T47D (cell line): ENCODE measurements at places on chromosomes 11 and 22.
A peak's percentile ranks its signal among the peaks of the same experiment; 100 is the strongest.

GRCh38 chr22:39535357-39535725 is 2.8 kb upstream of the RPS19BP1 start:
- DNase-seq, result no peak

- no peak for DNase-seq
These were observed 27.9 kb downstream of the LINC01488 start for GRCh38 chr11:69509381-69509780.

DNA sequence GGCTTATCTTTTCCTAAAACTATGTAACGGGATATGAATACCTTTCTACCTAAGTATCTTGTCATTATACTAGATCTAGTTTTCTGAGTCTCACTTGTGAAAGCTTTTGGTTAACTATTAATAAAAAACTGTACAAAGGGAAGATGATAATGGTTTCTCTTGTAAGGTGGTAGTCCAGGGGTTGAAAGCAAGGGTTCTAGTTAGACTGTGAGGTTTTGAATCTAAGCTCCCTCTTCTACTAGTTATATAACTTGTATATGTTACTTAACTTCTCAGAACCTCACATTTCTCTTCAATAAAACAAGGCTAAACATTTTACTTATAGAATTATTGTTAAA is 54.3 kb downstream of the ARHGEF12 start:
- no peak for DNase-seq

- no peak for DNase-seq
These were observed 99.8 kb upstream of the NECTIN1 start for GRCh38 chr11:119828819-119829218.

GRCh38 chr11:73916435-73916834 is 34.4 kb upstream of the DNAJB13 start:
- no peak for DNase-seq

DNA sequence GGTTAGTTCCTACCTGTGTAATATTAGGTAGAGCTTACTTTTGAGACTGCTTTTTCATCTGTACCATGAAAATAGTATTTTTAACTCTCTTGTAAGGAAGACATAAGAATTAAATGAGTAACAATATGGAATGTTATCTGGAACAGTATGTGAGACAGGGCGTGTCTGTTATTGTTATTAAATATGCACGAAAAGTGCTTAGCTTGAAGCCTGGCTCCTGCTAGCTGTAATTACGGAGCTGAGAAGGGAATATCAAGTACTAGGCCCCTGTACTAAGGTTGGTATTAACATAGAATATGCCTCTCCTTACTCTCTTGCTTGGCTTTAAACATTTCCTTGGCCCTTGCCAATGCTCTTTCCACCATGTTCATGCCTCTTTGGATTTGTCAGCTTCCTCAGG is 194.0 kb downstream of the FAM76B start:
- no peak for DNase-seq

- DNase-seq, result peak; percentile 43
These were observed at the start of gene HOATZ for GRCh38 chr11:111514216-111515031. Gene HOATZ, plus strand, starts transcription at chr11:111514778. Its CDS starts 7 bp downstream, at chr11:111514785.

DNA sequence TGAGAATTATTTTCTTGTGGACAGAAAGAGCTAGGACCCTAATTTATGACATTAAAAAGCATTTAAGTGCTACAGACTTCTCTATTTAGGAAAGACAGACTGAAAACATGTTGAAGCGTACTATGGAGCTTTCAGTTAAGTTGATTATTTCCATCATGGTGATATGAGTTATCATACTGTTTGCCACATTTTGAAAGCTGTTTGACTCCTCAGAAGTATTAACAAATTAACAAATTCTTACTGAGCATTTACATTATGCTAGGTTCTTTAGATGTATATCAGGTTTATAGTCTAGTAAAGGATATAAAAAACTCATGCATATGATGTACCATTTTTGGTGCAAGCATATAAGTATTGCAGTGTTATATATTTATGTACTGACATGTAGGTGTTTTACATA is 50.1 kb downstream of the ARHGEF12 start:
- no peak for DNase-seq

DNA sequence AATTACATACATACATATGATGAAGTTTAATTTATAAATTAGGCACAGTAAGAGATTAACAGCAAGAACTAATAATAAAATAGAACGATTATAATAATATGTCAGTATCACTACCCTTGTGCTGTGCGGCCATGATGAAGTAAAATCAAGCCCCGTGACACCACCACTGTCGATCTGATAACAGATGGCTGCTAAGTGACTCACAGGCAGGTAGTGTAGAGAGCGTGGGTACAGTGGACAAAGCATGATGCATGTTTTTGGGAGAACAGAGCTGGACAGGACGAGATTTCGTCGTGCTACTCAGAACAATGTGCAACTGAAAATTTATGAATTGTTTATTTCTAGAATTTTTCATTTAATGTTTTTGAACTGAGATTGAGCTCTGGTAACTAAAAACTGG is 108.4 kb upstream of the TIMP3 start:
- no peak for DNase-seq

- peak; percentile 36 for DNase-seq
These were observed 56.4 kb upstream of the CD44 start for GRCh38 chr11:35082321-35083180.

GRCh38 chr11:93908689-93909088 is 58.3 kb upstream of the VSTM5 start:
- peak; percentile 53 for DNase-seq

DNA sequence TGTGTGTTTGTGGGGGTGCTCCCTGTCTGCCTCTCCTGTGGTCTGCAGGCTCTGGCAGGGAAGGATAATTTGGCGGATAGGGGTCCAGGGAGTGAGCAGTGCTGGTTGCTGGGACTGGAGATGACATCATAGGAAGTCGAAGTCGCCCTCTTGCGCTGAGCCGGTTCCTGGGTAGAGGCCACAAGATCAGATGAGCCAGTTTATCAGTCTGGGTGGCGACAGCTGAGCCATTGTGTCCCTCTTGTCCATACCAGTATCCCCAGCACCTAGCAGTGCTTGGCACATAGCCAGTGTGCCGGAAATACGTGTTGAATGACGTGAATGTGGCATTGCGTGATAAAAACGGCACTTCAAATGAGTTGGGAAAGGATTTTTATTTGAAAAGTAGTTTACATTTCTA is 9.8 kb downstream of the APOL5 start:
- no peak for DNase-seq

- no peak for DNase-seq
These were observed 160.5 kb upstream of the DDI1 start for GRCh38 chr11:103875855-103876510.

- no peak for DNase-seq
These were observed 22.3 kb downstream of the SHANK3 start for GRCh38 chr22:50694766-50695420.

DNA sequence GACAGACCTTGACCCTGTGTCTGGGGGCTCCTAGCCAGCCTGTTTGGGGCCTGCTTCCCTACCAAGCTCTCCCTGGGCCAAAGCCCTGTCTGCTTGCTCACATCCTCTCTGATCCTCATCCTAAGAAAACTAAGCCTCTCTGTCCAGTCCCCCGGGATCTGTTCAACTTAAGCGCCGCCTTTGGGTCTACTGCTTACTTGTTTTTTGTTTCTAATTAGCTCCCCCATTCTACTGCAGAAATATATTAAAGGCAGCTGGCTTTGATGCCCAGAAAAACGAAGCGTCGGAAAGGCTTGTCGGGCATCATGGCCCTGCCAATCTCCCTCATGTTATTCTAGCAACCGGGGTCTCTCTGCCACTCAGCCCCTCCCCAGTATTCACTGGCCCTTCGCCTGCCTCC is 3.4 kb downstream of the DSCAML1 start:
- DNase-seq, result no peak

GRCh38 chr11:35012467-35013191 is 96.2 kb downstream of the PDHX start:
- no peak for DNase-seq

DNA sequence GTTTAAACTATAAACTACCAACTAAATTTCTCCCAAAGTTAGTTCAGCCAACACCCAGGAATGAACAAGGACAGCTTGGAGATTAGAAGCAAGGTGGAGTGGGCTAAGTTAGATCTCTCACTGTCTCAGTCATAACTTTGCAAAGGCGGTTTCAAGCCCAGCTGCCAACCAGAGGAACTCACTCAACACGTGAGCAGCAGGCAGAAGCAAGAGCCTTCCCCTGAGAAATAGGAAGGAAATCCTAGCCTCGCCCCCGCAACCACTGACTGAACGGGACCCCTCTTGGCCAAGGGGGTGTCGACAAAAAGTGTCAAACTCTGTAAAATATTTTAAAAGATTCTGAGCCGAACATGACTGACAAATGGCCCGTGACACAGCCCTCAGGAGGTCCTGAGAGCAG is 4.4 kb upstream of the KRTAP5-9 start:
- no peak for DNase-seq

- peak; percentile 16 for DNase-seq
These were observed 326.6 kb downstream of the MN1 start for GRCh38 chr22:27474711-27475547.

- peak; percentile 94 for DNase-seq
These were observed 11.6 kb upstream of the RNH1 start for GRCh38 chr11:518463-519202.

DNA sequence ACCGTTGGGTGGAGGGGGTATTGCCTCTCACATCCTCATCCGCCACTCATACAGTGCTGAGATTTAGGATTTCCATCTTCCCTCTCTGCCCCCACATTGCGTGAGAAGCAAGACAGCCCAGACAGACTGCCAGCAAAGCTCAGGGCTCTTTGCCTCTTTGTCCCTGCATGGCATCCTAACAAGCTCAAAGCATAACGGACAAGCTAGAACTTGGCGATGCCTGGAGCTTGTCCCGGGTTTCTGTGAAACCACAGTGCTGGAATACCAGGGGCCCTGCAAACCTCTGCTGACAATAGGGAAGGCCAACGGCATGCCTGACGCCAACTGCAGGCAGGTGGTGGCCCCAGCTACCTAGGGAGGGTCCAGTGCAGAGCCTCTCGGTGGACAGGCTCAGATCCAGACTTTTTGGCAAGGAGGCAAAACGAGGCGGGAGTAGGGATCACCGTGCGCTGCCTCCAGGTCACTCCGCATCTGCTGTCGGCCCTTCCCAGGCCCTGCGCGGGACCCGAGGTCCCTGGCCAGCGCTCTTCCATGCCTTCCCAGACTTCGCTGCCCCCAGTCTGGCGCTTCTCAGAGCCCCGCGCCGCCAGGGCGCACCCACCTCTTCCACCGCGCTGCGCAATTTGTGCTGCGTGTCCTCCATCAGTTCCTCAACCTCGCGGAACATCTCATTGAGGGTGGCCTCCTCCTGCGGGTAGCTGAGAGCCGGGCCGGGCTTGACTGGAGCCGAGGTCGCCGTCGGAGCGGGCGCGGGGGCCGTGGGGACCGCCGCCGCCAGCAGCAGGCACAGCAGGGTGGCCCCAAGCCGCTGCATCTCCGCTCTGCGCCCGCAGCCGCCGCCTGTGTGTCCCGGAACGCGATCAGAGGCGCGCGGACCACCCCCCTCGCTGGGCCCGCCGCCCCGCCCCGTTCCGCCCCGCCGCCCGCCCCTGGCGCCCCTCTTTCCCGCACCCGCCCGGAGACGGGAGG is at the start of gene DKK3:
TSS of gene DKK3 (minus strand) at position 858 of the 969 bp plus-strand sequence. CDS start at position 814, 44 bp downstream.
- no peak for DNase-seq

DNA sequence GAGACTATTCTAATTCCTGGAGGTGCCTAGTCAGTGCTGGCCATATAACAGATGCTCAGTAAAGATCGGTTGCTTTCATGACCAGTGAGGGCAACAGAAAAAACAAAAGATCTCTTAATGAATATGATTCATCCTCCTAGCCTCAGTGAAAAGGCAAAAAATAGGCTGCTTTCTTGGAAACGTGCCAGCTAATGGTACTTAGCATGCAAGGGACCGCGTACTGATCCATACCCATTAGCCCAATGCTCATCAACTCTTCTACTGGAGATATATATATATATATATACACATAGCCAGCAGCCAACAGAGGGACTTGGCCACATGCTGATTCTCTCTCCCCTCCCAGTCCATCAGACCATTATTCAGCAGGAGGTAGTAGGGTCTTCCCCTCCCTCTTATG is 320.4 kb downstream of the KIRREL3 start:
- no peak for DNase-seq

DNA sequence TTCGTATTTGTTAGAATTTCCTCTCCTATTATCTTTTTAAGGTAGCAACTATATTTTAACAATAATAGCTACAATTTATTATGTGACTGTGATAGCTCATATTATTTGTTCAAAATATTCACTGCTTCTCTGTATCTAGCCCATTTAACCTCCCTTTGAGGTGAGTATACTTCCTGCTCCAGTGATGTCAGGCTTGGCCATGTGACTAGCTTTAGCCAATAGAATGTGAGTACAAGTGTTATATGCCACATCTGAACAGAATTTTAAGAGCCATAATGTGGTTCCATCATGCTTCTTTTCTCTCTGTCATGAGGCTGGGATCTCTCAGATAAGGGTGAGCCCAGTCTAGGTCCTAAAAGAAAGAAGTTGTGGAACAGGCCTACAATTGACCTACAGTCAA is 217.6 kb downstream of the TTC28 start:
- no peak for DNase-seq

DNA sequence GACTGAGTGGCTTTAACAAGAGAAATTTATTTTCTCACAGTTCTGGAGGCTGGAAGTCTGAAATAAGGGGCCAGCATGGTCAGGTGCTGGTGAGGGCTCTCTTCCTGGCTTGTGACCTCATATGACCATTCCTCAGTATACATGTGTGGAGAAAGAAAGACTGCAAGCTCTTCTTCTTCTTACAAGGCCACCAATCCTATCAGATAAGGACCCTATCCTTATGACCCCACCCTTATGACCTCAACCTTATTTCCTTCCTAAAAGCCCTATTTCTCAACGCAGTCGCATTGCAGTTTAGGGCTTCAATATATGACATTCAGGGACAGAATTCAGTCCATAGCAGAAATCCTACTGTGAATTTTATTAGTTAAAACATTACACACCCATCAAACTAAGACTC is 124.4 kb upstream of the RAG2 start:
- no peak for DNase-seq

- DNase-seq, result no peak
These were observed 14.4 kb downstream of the SREBF2 start for GRCh38 chr22:41847300-41847699.

- DNase-seq, result no peak
These were observed 118.2 kb upstream of the KIRREL3 start for GRCh38 chr11:127118811-127119210.

- no peak for DNase-seq
These were observed 2.1 kb downstream of the IL17RA start for GRCh38 chr22:17086788-17087497.

GRCh38 chr22:27273436-27273835 is 528.1 kb downstream of the MN1 start:
- no peak for DNase-seq

DNA sequence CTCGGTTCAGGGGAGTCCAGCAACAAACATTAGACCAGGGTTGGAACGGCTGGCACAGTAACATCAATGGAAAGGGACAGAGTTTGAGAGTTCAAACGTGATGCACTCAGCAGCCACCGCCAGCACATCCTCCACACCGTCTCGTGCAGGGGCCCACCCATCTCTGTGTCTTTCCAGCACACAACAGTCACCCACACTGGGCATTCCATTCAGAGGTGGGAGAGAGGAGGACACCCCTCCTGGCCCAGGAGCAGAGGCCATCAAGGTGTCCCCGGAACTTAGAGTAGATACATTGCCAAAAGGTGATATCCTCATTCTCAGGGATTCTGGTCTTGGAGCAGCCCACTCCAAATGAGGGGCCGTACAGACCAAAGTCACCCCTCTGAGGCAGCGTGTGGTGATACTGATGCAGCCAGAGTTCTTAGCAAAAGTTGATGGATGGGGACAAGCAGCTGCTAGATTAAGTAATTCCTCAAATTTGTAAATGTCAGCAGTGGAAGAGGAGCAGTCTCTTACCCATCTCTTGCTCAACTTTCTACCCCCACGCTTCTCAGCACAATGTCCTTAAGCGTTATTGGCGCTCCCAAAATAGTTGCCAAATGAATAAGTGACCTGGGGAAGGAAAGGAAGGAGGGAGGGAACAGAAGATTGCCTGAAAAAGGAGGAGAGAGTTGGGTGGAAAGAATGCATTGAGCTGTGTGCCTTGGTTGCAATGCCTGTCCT is 5.5 kb downstream of the SNAP29 start:
- no peak for DNase-seq
